ENCODE measurements at places on chromosomes 2 and 18. TPM values are rescaled to one million over a fixed set of nuclear protein-coding genes. Genes with fewer than 3 reads are reported as not detected.

Gene MPP4
- 2.0 TPM for total RNA-seq

Gene UGT1A9
- not detected for total RNA-seq

Gene CAPN14
- total RNA-seq, result under 0.01 TPM

DNA sequence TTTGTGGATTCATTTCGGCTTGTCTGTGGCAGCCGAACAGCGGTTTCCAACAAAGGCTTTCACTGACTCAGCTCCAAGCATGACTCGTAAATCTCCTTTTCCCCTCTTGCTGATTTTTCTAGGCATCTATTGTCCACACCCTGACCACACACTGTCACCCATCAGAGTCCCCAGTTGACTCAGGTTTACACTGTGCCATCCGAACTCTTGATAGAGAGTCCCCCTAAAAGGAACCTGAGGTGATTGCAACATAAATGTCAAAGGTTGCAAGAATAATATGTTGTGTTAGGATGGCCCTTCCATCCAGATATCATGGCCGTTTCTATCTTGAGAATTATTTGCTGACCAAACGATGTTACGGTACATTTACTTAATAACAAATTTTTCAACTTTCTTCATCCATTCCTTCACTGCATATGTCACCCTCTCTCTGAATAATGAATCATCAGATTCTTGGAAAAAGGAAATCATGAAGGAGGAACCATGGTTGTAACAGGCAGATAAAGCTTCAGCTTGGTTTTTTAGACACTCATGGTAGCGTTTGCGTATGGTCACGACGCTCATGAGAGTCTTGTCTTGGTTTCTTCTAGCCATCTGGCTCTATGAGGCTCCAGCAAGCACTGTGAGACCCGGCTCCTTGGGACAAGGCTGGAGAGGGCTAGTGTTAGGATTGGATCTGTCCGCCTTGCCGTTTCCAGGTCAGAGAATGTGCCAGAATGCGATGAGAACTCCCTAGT is 72.1 kb downstream of the NPAS2 start:
- no peak for DNase-seq

DNA sequence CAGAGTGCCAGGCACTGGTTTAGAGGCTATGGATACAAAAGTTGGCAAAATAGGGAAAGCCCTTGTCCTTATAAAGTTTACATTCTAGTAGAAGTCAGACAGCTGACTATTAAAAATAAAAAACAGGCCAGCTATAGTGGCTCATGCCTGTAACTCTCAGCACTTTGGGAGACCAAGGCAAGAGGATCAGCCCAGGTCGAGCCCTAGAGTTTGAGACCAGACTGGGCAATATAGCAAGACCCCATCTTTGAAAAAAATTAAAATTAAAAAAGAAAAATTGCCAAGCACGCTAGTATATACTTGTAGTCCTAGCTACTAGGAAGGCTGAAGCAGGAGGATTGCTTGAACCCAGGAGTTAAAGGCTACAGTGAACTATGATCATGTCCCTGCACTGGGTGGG is 12.5 kb downstream of the ERICH2 start:
- DNase-seq, result no peak

DNA sequence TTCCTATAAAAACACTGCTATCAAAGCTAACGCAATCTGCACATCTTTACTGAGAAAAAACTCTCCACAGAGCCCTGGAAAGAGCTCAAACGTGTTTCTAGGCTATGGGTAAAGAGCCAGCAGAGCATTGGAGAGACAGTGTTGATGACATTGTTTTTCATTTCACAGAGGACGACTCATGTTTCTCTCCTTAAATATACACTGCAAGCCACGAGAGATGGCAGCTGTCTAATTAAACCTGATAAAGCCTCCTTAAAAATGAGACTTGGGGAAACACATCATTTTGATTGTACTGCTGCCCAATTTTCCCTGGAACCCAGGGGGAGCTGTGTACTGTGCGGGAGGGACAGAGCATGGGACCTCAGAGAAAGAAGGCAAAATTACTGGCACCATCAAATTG is 294.3 kb upstream of the SETBP1 start:
- no peak for DNase-seq

DNA sequence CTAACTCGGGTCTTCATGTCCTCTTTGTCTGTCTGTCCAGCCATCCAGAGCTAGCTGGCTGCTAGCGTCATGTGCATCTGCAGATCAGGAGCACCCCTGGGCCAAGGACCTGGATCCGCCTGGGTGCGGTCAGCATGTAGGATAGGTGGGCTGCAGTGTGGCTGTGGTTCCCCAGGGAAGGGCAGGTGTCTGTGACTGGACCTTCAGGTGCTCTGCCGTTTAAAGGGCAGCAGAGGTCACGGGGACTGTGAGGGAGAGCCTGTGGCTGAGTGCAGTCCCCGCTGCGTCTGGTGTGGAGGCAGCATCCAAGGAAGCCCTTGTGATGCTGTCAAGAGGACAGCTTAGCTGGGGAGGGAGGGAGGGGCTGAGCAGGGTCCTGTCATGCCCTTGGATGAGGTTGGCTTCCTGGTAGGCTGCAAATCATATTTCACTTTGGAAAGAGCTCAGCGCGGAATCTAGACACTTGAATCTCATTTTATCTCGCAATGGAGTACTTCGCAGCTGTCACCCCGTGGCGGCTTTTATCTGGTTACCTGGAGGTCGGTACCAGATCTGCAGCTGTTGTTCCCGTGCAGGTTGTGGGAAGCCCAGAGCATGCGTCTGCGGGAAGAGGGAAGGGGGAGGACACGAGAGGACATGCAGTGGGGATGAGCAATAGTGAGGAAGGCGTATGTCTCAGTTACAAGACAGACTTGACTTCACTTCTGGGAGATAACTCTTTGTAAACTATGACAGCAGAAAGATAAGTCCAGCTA is 5.9 kb upstream of the RALB start:
- no peak for DNase-seq

GRCh38 chr2:237910576-237911362 is 51.3 kb downstream of the RAMP1 start:
- no peak for DNase-seq

DNA sequence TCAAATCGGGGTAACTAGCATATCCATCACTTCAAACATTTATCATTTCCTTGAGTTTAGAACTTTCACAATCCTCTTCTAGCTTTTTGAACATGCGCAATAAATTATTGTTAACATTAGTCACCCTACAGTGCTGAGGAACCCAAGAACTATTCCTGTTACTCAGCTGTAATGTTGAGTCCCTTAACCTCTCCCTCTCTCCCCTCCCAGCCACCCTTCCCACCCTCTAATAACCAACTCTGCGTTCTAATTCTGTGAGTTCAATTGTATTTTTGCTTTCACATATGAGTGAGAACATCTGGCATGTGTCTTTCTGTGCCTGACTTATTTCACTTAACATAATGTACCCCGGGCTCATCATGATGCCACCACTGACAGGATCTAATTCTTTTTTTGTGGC is 78.6 kb upstream of the RANBP2 start:
- DNase-seq, result peak; percentile 79

Data from lung microvascular endothelial cell (primary cell).